Stimulated activated effector memory CD8-positive, alpha-beta T cell treated with anti-CD3 and anti-CD28 coated beads, Interleukin-12 subunit alpha, Interleukin-12 subunit beta, amount 100 ng/mL, for 72 hours (primary cell): ENCODE measurements at places on chromosomes 13 and 19.

GRCh38 chr13:85693889-85694511, 105.2 kb downstream of the SLITRK6 start:
- DNase-seq: no peak

DNA sequence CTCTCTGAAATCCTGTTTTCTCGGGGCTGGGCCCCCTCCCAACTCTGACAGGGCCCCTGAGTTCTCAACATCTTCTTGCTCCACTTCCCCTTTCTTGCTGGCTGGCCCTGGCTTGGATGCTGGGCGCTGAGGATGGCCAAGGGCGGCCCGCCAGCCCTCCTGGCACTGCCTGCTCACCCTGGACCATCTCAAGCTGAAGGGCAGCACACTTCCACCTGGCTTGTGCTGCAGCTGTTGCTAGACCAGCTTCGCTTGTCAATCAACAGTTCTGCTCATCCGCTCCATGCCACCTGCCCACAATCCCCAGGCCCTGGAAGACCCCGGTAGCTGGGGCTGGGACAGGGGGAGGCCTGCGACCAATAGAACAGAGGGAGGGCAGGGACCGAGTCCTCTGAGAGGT, 6.9 kb upstream of the GMIP start:
- no peak for DNase-seq

GRCh38 chr19:10895363-10895762, 24.0 kb downstream of the CARM1 start:
- DNase-seq: no peak

DNA sequence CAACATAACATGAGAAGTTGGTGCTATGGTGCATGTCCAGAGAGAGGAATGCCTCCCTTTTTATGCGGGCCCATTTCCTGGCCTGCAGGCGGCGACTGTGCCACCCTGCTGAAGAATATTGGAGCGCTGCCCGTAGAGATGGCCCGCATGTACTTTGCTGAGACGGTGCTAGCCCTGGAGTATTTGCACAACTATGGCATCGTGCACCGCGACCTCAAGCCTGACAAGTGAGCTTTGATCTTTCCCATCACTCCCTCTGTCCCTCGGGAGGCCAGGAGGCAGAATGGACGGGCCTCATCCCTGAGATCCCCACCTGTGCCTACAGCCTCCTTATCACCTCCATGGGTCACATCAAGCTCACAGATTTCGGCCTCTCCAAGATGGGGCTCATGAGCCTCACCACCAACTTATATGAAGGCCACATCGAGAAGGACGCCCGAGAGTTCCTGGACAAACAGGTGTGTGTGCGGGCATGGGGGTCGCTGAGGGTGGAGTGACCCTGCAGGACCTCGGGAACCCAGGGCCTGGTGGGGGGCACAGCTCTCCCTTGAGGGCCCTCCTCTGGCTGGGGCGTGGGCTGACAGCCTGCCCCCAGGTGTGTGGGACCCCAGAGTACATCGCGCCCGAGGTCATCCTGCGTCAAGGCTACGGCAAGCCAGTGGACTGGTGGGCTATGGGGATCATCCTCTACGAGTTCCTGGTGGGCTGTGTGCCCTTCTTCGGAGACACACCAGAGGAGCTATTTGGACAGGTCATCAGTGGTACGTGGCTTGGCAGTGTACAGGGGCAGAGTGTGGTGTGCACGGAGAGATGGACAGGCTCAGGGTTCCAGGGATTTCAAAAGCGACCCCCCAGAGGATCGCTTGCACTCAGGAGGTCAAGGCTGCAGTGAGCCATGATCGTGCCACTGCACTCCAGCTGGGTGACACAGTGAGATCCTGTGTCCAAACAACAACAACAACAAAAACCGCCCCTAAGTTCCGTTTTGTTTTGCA, 16.2 kb downstream of the DNASE2 start:
- no peak for DNase-seq

DNA sequence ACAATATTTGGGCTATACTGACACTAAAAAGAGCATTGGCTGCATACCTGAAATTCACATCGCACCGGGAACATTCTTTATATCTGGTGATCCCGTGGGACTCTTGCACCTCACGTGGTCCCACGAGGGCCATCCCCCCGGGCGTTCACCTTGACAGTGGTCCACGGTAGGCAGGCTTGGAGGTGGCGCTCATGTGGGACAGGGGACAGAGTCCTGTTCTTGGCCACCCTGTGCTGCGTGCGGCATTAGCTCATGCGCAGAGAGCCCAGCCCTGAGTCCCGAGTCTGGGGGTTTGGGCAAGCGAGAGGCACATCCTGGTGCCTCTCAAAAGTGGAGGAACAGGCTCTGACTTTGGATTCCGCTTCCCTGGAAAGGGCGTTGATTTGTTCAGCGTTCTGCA, 7.5 kb downstream of the GAMT start:
- no peak for DNase-seq

- no peak for DNase-seq
Measured at GRCh38 chr19:29121684-29122083, 91.3 kb downstream of the UQCRFS1 start.

GRCh38 chr19:39362682-39363657, 20.7 kb downstream of the SAMD4B start:
- no peak for DNase-seq

- no peak for DNase-seq
Measured at GRCh38 chr13:34506796-34507195, 435.3 kb upstream of the NBEA start.

DNA sequence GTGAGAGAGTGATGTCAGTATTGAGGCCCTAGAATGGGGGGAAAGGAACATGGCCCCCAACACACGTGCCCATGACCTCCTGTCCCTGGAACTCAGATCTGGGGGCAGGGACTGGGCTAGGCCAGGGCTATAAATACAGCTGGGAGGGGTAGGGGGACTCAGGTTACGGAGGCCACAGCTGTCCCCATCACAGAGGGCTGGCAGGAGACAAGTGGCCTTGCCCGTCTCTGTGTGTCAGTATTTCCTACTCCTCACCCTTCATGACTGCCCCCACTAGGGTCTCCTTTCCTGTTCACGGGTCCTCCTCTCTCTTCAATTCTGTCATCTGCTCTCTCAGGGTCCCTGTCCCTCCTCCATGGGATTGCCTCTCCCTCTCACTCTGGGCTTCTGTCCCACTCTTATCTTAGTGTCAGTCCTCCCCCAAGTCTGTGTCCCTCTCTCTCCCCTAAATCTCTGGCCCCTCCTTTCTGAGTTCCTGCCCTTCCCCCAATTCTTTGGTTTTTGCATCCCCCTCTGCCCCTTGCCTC, 687 bp upstream of the HRC start:
- no peak for DNase-seq

- DNase-seq: no peak
Measured at GRCh38 chr19:50844296-50844935, 10.3 kb upstream of the KLK3 start.

DNA sequence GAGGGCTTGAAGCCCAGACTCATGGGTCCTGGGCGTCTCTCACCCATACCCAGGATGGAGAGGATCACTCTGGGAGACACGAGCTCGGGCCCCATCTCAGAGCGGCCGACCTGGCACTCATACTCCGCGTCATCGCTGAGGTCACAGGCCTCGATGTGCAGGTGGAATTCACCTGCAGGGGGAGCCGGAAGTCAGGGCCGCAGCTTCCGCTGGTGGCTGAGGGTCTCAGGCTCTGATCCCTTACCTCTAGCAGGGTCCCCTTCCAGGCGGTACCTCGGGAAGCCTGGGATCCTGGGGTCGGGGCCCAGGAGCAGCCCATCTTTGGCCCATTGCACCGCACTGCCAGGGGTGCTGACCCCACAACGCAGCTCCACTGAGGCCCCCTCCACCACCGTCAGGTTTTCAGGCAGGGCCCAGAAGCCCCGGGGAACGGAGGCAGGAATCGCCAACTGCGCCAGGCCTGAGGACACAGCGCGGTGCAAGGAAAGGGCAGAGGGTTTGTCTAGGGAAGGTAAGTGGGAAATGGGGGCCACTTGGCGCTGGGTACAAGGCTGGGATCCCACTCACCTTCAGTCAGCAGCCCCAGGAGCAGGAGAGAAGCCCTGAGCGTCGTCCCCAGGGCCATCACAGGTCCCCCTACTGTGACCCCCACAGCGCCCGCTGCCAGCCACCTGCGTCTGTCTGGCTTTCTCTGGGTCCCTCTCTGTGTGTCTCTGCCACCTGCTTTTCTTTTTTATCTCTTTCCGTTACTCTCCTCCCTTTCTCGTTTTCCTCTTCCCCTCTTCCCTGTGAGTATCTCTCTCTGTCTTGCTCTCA, 883 bp downstream of the NPHS1 start:
- DNase-seq: no peak

DNA sequence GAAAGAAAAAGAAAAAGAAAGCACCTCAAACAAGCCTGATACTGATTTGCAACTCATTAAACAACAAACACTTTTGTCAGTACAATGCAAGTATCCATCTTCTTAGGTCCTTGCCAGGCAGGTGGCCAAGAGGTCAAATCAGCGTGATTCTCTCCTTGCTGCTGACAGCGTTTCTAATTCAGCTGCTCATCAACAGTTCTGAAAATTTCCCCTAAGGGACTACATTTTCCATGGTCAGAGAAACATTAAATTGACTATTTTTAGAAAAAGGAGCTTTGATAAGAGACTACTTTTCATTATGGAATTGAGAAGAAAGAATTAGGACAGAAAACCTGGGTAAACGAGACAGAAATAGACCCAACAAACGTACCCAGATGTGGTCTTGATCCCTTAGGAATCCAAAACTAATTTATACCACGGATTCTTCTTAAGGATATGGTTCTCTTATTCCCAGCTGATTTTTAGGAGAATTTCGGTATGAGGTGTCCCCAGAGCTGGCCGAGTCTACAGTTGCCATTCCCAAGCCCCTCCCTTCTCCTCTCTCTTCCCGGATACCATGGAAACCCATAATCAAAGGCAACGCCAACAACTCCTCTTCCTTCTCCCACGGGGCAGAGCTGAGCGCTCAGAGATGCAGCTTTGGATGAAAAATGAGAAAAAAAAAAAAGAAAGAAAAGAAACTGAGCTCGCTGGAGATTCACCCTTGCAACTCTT, 29.5 kb upstream of the CEBPG start:
- no peak for DNase-seq

DNA sequence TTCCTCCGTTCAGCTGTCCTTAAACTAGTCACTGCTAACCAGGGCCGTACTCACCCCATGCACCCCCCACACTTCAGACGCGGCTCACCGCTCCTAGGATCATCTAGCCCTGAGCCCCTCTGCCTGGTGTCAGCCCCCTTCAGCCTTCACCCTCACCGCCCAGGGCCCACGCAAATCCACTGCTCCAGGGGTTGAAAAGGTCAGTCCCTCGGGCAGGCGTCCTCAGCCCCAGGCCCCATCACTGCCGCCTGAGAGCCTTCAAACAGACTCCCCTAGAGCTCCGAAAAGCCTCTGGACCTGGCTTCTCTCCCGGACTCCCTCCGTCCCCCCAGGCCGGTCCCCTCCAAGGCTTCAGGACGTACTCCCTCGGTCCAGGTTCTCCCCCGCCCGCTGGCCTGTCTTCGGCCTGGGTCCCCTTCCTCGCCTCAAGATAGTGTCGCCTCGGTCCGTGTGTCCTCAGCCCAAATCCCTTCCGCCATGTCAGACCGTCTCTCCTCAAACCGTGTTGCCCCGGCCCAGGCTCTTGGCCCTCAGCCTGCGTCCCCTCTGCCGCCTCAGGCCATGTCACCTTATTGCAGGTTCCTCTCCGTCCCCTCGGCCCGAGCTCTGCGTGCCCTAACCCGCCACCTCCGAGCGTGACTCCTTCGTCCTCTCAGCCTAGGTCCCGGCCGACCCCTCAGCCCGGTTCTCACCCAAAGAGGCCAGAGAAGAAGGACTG, 553 bp downstream of the NAPA start:
- no peak for DNase-seq

- no peak for DNase-seq
Measured at GRCh38 chr19:467554-467953, 6.7 kb upstream of the SHC2 start.

DNA sequence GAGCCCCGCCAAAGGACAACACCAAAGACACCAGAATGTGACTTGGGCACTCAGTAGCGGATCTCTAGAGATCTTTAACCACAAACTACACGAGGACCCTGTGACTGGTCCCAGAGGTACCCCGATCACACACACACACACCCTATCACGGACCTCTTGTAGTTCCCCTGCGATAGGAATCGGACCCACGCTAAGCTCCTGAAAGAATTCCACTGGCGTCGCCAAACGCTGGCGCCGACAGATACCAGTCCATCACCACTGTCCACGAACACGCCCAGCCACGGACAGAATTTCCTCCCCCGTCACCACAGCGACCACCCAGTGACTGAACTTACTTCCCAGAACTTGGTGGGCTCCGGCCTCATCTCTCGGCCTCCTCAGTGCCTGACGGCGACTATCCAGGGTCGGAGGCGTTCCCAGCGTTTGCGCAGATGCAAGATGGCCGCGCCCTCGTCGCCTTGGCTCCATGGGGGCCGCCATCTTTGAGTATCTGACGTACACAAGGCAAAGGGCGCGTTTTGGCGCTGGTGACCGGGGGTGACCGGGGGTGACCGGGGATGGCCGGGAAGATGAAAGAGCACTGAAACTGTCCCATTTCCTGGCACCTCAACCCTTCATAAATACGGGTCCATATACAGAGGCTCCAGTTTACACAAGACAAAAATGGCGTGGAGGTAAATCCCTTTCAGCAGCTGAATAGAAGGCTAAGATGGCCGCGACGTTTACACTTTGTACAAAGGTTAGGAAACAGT, at the start of gene ZNF615:
Gene ZNF615, minus strand, starts transcription at position 406 of the 752 bp plus-strand sequence. CDS start 4,500 bp downstream, outside the sequence.
- DNase-seq: peak; percentile 94

DNA sequence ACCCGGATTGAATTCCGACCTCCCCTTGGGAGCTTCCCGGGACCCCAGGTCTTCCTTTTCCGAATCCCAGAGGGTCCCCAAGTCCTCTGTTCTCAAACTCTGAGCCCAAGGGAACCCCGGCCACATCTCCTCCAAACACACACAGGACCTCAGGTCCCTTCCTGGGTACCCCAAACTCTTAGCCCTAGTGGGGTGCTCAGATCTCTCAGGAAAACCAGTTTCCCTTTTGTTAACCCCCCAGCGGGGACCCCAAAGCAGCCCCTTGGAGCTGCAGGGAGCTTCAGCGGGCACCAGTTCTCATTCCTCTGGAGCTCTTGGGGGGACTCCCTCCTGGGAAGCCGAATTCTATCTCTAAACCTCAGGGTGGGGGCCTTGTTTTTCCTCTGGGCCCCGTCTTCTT, 774 bp downstream of the CACNG6 start:
- DNase-seq: no peak

DNA sequence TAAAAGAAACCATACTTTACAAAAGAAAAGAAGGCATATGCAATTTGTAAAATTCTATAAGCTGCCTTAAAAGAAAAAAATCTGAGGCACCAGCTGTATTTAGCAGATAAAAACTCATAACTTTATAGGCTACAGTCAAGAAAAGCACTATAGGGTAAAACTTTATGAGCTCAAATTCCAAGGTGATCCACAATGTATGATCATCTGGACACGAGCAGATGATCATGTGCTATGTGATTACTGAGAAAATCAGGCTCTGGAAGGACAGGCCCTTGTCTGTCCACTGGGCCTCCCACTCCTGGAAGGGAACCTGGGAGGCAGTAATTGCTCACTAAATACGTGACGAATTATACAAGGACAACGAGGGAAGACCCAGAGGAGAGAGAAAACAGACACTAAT, 7.3 kb downstream of the GRTP1 start:
- no peak for DNase-seq
